Adrenal gland (tissue), 19 donors: ENCODE measurements at places on chromosomes 7 and 10.

- no peak for DNase-seq
Measured at GRCh38 chr7:127413962-127414361, 21.5 kb upstream of the ZNF800 start.

- DNase-seq = no peak
Measured at GRCh38 chr7:137681657-137682562, 164.9 kb downstream of the DGKI start.

DNA sequence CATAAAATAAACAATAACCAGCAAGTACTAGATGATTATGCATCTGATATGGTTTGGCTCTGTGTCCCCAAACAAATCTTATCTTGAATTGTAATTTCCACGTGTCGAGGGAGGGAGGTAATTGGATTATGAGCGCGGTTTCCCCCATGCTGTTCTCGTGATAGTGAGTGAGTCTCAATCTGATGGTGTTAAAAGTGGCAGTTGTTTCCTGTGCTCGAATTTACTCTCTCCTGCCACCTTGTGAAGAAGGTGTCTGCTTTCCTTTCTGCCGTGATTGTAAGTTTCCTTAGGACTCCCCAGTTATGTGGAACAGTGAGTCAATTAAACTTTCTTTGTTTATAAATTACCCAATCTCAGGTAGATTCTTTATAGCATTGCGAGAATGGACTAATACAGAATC is 15.1 kb downstream of the CNTNAP2 start:
- no peak for DNase-seq

- no peak for DNase-seq
Measured at GRCh38 chr10:79293841-79294581, 53.3 kb upstream of the PPIF start.

DNA sequence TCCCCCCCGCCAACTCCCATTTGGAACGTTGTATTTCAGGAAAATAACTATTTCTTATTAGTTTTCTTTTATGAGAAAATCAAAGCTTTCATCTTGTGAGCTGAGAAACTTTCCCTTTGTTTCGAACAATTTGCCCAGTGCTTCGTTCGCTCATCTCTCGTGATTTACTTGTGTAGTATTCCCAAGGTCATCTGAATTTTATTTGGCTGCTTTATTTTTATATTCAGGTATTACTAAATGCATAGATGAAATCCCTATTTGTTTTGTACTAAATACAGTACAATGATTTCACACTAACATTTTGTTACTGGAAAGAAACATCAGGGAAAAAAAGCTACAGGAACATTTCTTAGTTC is 12.0 kb upstream of the EBLN1 start:
- no peak for DNase-seq

- no peak for DNase-seq
Measured at GRCh38 chr7:44194069-44194468, 4.8 kb upstream of the GCK start.

DNA sequence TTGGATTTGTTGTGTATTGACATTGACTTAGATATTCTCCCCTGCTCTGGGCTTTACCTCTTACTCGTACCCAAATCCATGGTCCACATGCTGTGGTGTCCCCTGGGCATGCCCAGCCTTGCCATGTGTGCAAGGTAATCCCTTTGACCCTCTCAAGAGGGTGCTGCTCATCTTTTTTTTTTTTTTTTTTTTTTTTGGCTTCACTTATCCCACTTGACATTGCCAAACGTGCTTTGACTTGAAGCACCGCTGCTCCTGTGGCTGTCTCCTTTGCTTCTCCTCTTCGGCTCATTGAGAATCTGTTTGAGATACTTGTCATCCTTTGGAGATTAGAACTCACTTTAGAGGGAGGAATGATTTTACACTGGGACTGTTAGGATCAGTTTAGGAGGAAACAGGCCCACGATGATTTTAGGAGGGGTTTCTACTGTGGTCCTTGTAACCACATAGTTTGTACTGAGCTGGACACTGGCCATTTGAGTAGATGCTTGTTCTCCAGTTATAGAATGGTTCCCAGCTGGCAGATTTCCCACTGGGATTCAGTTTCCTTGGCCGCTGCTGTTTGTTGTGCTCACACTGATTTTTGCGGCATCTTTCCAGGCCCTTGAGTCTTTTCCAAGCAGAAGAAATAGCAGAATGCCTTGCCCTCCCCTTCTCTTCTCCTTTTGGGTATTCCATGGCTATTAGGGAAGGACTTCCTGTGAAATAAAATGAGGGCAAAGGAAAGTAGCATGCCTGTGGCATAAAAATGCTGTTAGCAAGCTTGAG is 184.8 kb downstream of the AUTS2 start:
- peak; percentile 31 for DNase-seq

DNA sequence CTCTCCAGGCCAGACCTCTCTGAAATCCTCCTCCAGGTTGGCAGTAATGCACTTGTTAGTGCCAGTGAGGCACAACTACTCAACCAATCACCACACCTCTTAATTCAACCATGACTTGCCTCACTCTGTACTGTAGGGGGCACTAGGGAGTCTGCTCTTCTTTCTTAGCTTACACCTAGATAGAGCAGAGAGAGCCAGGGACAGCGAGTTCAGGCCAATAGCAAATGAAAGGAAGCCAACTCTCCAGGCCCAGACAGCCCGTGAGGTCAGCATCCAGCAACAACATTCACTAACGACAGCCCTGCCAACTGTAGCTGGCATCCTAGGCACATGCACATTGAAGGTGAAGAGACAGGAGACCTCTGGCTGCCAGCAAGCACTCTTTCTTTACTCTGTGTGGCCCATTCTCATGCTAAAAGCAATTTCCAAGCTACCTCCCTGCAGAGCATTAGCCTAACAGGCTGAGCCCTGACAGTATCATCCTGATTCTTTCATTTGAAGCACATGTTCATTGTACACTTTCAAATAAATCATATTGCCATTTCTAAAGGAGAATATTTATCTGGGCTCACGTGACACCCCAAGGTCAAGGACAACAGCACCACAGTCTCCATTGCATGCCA is 136.3 kb downstream of the DPY19L1 start:
- no peak for DNase-seq

DNA sequence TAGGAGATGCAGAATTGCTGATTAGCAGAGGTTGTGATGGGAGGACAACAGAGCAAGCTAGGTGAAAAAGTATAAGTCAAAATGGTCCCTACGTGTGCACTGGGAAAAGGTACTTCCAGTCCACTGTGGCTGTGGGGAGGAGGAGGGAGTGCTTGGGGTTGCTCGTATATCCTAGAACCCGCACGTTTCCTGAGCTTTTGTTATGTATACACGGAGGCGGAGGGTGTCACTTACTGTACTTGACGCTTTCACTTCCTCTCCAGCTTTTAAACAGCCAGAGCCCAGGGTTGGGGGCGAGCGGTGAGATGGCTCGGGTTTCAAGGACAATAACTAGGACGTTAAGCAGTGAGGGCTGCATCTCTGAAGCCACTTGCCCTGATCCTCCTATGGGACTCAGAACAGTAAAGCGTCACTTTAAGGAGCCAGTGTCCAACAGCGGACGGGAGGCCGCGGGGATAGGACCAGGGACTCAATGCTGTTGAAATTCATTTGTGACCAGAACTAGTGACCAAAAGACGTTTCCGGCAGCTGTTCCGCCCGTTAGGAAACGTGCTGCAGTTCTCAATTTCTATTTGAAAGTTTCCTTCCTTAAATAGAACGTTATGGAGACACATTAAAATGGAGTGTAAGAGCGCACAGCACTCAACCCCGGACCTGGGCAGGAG is 985 bp upstream of the ETV1 start:
- DNase-seq = peak; percentile 67
